NCI-H1092 treated with DMSO at 0.1 percent for 48 hours (cell line): ENCODE measurements at places on chromosomes 4 and X.
A peak's percentile ranks its signal among the peaks of the same experiment; 100 is the strongest.

DNA sequence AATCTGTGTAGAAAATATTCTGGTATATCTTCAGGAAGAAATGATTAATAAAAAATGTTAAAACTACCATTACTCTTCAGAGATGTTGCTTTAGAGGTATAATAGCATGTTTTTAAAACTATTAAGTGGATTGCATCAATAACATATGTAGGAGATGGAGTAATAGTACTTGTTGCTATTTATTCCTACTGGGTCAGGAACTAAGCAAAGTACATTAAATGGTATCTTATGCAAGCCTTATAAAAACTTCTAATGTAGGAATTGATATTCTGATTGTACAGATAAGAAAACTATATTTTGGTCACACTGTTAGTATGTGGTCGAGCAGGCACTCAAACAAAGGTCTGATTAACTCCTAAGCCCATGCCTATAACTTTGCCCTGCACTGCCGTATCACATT is 31.4 kb upstream of the PDLIM5 start:
- DNase-seq, result no peak

GRCh38 chr4:79209822-79210635 is 115.8 kb downstream of the NAA11 start:
- DNase-seq, result no peak

- DNase-seq, result no peak
Observed at GRCh38 chr4:122083989-122084388, 68.1 kb upstream of the BLTP1 start.

DNA sequence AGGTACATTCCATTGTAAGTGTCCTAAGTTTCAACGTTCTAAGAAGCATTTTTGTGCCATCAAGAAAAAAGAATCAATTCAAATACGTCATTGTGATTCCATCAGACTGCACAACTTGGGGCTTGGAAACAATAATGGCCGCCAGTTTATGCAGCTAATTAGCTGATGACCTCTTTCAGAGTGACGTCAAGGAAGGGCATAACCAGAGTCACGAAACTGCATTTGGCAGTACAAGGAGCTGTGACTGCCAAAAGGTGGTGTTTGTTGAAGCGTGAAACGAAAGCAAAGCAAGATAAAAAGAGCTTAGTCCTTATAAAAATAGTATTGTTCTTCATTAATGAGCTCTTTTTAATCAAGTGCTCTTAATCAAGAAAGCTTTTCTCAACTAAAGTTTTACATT is 81.1 kb upstream of the SH3RF1 start:
- DNase-seq, result no peak

GRCh38 chr4:168221301-168221700 is 97.3 kb downstream of the DDX60 start:
- peak; percentile 36 for DNase-seq

DNA sequence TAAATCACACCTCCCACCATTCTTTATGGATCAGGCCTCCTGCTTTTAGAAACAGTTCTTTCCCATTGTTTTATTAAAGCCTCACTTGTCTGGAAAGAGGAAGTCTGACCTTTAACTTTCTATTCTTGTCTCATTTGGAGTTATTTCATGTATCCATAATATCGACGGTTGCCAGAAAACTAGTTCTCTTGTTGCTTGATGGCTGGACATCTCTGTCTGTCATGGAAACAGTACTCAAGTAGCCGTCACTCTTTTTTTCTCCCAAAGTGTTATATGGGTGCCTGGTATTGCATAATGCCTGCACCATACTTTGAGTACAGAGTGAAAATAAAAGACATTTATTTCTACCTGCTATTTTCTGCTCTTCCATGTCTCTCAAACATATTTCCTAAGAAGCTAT is 61.4 kb downstream of the PHEX start:
- DNase-seq, result no peak

- no peak for DNase-seq
Observed at GRCh38 chrX:48927123-48927522, 8.3 kb upstream of the PIM2 start.

GRCh38 chr4:25867781-25868294 is 5.0 kb upstream of the SEL1L3 start:
- no peak for DNase-seq

DNA sequence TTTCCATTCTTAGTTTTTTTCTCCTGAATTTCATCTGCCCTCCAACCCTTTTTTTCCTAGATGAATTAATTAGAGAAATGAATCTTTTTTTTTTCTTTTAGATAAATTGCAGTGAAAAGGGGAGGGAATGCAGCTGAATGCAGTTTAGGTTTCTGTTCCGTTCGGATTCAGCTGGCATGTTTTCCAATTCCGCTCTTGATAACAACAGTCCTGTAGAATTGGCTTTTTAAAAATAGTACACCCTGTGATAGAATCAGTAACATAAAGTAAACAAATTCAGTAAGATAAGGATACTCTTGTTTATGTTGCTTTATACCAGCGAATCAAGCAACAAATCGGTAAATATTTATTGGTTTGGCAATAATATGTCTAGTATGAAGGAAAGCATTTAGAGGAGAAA is 103.5 kb downstream of the UNC5C start:
- DNase-seq, result no peak

- DNase-seq, result no peak
Observed at GRCh38 chr4:7030856-7031255, 12.3 kb upstream of the TADA2B start.

GRCh38 chrX:102958794-102959193 is 21.7 kb downstream of the RAB40AL start:
- DNase-seq, result peak; percentile 19

DNA sequence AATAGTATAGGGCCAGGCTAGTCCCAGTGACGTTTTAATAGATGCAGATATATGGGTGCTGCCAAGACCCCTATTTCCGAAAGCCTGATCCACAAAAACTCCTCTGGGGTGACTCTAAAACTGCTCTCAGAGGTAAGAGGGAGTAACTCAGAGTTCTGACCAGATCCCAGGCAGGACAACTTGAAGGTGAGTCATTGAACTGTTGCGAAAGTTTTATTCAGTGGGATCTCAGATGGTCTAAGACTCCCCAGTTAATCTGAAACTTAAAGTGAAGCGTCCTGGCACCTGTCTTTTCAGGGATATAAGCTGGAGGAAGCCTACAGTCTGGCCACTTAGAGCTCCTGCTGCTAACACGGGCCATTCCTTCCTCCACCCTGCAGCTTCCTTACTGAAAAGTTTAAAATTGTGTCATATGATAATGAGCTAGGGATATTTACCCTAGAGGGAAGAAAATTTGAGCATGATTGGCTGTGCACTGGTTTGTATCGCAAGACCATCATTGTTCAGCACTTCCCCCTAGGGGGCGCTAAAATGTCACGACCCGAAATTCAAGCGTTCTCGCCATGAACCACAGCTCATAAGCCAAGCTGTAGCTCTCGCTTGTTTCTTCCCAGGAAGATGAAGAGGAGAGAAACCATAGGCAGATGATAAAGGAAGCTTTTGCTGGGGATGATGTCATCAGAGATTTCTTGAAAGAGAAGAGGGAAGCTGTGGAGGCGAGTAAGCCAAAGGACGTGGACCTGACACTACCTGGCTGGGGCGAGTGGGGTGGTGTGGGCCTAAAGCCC is 19.5 kb downstream of the UTP14A start:
- peak; percentile 39 for DNase-seq

DNA sequence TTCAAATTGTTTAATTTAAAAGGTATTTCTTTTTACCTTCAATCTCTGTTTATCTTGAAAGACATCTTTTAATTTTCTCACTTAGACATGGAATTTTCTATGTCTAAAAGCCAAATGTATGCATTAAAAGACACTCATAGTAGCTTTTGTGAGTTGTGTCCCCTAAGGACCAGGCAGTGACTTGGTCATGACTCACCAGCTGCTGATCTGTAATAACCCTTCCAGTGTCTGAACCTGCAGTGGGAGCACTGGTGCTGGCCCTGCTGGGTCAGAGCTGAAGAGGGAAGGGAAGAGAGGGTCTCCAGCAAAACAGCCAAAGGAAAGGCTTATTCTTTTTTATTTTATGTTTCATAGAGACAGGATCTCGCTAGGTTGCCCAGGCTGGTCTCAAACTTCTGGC is 31.1 kb upstream of the SH3D19 start:
- no peak for DNase-seq

DNA sequence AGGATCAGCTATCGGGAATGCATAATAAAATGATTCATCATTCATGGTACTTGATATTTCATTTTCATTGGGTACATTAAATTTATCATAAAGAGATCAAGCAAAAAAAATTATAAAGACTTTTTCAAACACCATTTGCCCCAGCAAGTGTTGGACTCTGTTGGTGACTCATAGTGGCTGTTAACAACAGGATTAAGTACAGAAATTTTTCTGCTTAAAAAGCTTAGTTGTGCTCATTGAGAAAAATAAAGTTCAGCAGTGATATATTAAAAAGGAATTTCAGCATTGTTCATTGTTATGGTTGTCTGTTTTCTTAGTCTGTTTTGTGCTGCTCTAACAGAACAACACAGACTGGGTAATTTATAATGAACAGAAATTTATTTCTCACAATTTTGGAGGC is 86.2 kb upstream of the PCDH10 start:
- DNase-seq, result no peak

DNA sequence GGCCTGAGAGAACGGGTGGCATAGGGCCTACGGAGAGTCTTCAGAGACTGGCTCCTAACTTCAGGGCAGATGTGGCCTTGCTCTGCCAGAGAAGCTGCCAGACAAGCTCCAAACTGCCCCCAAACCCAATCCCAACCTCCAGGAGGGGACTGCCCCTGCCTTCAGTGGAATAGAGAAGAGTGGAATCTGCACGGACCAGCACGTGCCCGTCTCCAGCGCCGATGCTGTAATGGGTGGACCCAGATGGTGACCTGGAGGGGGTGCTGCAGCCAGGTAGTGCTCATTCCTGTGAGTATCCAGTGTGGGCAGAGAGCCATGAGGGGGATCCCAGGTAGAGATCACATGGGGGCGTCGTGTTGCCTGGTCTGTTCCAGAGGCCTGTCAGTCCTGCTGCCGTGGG is 73.2 kb upstream of the NKX1-1 start:
- no peak for DNase-seq

DNA sequence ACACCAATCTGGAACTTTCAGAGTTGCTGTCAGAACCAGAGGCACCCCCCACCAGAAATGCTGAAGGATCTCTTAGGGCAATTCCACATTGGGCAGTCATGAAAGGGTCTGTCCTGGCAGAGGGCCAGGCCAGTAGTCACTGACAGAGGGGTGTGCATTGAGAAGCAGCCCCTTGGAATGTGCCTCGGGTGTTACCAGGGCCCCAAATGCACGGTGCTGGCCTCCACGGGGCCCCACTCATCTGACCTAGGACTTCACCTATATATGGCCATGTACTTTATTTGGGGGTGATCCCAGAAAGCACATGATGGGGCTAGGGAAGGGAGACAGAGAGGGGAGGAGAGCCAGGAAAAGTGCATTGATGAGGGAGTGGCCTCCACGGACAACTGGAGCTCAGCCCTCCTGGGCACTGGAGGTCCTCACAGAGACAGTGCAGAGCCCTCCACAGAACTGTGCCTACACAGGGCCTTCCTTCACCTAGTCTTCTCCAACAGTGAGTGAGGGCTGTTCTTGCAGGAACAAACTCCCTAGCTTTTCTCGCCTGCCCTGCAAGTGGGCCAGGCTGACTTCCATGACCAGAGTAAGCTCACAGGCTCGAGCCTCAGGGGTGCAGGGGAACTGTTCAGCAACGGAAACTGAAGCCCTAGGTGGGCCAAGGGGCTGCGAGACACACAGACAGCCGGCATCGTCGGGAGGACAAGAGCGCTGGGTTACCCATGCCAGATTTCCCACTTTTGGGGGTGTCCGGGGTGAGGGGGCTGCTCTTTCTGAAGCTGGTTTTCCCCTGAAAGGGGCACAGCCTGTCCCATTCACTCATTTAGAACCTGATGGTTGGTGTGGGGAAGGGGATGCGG is 136.2 kb downstream of the HMX1 start:
- no peak for DNase-seq

- no peak for DNase-seq
Observed at GRCh38 chr4:38381788-38382187, 282.2 kb upstream of the KLF3 start.

- DNase-seq, result no peak
Observed at GRCh38 chrX:56764975-56765791, 36.1 kb downstream of the NBDY start.

DNA sequence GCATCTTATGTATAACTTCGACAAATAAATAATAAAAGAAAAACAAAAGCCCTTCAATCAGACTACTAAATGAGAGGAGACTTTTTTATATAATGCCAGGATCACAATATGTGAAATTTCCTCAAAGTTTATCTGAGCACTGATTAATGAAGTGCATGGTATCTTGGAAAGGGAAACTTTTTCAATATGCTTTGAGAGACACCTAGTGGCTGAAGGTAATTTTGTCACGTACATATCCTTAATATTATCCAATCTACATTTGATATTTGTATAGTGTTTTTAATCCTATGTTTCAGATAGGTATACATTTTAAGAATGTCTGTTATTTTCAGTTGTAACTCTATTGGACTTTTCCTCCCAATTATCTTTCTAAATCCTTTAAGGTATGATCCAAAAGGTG is 146.8 kb downstream of the KLHL4 start:
- DNase-seq, result no peak

GRCh38 chrX:8364369-8365141 is 100.1 kb upstream of the VCX3B start:
- DNase-seq, result peak; percentile 75

GRCh38 chrX:16222151-16222550 is 54.9 kb downstream of the MAGEB17 start:
- DNase-seq, result no peak

GRCh38 chr4:10701702-10702460 is 17.3 kb upstream of the CLNK start:
- no peak for DNase-seq

DNA sequence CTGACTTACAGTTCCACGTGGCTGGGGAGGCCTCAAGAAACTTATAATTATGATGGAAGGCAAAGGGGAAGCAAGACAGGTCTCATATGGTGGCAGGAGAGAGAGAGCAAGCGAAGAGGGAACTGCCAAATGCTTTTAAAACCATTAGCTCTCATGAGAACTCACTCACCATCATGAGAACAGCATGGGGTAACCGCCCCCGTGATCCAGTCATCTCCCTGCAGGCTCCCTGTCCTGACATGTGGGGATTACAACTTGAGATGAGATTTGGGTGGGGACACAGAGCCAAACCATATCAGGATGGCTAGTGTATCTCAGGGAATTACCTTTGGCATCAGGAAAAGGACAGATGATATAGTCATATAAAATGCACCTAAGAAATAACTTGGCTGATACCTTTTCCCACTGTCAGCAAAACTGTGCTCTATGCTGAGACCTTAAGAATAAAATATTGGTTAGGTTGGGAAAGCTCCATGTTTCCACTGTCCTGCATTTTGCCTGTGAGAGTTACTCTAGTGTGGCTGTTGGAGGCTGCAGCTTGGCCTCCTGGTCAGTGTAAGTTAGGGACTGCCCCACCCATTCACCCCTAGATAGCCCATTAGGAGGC is 110.3 kb downstream of the UCHL1 start:
- no peak for DNase-seq

GRCh38 chr4:24121395-24122175 is 231.7 kb upstream of the PPARGC1A start:
- no peak for DNase-seq
